ENCODE measurements at places on chromosomes 12 and 14.

GRCh38 chr12:57734591-57734990 is 4.0 kb downstream of the AGAP2 start:
- no peak for DNase-seq

- no peak for DNase-seq
These were observed 186.5 kb downstream of the KCNA5 start for GRCh38 chr12:5230156-5230555.

GRCh38 chr14:33039311-33039710 is 100.6 kb downstream of the NPAS3 start:
- no peak for DNase-seq

DNA sequence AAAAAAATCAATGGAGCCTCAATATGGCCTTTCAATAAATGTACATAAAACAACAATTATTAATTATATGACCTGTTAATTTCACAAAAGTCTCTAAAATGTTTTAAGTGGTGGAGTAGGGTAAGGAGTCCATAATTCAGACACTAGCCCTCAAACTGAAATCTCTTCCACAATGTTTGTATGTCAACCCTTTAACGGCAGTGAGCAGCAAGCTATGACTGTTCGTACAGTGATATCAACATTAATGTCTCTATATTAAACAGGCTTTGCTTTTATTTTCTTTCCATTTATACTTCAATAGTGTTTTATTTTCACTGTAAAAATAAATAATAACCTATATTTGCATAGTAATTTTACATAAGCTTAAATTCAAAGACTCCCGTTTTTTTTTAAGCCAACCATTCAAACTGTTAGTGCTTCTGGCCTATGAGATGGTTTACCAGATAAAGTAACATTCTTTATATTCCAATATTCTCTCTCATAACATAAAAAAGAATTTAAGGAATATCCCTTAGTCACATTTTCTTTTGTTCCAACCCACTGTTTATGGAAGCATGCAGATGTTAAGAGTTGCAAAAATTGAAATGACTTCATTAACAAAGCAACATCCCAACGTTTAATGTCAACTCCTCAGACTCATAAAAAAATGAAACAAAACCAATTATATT is 2.3 kb downstream of the CDK17 start:
- no peak for DNase-seq

DNA sequence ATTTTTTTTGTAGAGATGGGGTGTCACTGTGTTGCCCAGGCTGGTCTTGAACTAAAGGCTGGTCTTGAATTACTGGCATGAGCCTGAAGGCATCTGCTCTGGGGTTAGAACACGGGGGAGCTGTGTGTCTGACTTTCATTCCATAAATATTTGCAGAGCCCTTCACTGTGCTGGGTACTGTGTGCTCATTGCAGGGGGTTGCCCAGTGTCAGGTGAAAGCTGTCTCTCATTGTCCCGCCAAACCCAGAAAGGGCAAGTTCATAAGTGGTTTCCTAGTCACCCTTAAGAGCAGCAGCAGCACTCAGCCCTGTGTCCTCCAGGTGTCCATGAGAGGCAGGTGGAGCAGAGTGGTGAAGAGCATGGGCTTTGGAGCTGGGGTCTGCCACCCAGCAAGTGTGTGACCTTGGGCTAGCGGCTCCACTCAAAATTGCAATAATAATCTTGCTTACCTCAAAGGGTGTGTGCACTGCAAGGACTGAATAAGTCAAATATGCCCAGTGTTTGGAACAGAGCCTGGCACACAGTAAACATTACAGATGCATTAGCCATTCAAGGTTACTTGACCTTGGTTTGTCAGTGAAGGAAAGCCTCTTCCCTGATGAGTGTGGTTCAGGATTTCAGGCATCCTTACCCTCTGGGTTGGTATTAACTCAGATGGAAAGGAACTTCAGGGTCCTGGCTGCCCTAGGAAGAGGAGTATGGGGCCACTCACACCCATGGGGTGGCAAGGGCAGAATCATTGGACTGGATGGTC is 4.4 kb upstream of the SMIM41 start:
- DNase-seq: no peak

GRCh38 chr12:58184212-58184611 is 242.8 kb downstream of the ATP23 start:
- no peak for DNase-seq

DNA sequence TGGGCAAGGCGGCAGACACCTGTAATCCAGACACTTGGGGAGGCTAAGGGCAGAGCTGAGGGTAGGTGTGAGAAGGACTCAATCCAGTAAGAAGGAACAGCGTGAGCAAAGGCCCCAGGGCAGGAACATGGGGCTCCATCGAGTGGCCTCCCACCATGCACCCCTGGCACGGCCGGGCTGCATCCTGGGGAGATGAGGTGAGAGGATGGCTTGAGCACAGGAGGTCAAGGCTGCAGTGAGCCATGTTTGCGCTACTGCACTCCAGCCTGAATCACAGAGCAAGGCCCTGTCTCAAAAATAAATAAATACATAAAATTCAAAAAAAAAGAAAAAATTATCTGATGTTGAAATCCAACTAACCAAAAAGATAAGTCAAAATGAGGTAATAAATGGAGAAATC is 58.5 kb downstream of the ARL6IP4 start:
- no peak for DNase-seq

DNA sequence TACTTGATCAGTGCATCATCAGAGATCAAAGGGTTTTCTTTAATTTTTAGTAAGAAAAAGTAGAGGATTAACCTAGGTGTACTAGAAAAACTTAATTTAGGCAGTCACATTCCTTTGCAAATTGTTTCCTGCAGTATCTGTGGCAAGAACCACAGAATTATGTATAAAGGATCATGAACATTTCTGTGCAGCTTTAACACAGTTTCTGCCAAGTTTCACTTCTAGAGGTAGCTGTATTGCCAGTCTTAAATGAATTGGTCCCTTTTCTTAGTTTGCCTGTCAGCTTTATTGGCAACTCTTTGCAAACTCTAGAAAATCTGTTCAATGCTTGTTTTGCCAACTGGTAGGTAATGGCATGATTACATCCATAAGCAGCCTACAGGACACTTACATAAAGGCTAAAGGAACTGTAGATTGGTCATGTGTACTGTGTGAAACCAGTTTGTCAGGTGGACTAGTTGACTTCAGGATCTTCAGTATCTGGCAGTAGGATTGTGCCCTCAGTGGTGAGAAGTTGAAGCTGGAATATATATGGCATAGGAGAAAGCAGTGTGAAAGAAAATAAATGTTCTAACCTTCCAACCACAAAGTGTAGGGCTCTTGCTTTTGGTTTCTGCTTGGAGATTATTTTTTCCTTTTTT is 75.9 kb downstream of the TTLL5 start:
- DNase-seq: no peak

DNA sequence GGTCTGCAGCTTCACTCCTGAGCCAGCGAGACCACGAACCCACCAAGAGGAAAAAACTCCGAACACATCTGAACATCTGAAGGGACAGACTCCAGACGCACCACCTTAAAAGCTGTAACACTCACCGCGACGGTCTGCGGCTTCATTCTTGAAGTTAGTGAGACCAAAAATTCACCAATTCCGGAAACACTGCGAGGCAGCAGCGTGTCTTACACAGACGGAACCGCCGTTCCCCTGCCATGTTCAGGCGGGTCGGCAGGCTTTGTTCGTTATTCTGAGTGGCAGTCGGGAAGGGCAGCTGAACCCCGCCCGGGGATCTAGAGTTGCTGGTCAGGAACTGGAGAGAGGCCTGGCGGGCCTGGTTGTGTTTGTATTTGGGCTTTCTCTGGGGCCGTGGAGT is 20.3 kb upstream of the LPCAT3 start:
- DNase-seq: no peak

DNA sequence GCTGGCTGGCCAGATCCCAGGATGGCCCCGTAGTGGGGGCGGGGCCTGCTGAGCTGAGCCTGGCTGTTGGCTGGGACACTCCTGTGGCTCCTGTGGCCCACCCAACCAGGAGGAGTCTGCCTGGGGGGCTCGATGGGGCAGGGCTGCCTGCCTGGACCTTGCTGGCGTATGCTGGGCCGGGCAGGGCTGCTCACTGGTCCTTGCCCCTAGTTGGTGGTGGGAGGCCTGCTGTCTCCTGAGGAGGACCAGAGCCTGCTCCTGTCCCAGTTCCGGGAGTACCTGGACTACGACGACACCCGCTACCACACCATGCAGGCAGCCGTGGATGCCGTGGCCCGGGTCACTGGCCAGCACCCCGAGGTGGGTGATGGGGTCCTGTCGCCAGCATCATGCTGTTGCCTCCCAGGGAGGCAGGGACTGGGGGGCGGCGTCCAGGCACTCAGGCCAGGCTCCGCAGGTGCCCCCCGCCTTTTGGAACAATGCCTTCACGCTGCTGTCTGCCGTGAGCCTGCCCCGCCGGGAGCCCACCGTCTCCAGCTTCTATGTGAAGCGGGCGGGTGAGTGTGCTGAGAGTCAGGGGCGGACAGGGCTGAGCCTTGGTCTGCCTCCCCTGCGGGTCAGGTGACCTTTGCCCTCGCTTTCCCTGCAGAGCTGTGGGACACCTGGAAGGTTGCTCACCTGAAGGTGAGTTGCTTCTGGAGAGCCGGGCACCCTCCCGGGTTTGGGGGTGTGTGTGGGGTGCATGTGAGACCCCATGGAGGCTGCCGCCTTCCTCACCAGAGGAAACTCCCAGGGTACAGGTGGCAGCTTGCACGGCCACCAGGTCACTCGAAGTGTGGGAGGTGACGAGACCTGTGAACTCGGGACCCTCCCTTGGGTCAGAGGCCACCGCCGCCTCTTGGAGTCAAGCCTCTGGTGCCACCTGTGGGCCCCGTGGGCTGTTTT is 3.4 kb downstream of the NOC4L start:
- DNase-seq: no peak

DNA sequence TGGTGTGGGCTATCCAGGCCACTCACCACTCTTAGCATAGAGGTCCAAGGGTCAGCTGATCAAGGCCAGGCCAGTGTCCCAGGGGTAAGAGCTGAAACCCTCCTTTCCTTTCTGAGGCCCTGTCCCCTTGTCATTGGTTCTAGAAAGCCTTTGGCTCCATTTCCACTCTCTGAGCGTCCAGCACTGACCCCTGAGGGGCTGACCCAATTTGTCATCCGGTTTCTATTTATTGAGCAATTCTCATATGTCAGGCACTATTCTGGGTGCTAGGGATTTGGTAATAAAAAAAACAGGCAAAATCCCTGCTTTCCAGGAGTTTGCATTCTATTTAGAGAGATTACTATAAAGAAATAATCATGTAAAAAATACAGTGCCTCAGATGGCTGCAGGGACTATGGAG is 3.4 kb downstream of the KRT77 start:
- DNase-seq: no peak

GRCh38 chr12:109946505-109946904 is 46.4 kb downstream of the TCHP start:
- no peak for DNase-seq

DNA sequence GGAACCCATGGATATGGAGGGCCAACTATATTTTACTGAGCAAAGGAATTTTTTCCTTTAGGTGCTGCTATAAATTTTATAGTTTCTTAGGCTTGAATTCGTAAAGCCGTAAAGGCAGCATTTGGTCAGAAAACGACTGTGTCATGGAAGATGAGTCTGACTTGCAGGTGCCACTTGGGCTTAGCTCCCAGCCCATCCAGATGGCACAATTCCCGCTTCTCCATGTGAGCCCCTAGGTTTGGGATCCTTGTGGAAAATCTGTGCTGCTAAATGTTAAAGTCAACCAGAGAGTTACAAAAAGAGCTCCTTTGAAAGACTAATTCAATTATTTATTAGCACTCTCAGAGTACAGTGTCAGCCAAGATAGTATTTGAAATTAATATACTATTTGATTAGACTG is 120.1 kb upstream of the NPAS3 start:
- no peak for DNase-seq

GRCh38 chr12:104994336-104994735 is 8.2 kb downstream of the NOPCHAP1 start:
- DNase-seq: no peak

- no peak for DNase-seq
These were observed 67.3 kb downstream of the GSC start for GRCh38 chr14:94702629-94703028.

DNA sequence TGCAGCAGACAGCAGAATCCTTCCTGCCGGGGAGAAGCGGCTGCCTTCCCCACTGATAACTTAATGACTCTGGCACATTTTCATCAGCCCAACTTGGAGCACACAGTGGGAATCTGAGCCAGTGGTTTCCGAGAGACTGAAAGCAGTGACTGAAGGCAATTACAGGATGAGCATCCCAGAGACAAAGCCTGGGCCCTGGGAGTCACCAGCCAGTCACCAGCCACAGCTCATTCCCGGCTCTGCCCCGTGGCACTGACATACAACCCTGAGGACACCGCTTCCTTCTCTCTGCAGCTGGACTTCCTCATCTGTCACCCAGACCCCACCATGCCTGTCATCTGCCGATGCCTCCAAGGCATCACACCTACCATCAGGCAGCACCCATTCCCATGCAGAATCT is 192.3 kb downstream of the DPF3 start:
- DNase-seq: no peak

DNA sequence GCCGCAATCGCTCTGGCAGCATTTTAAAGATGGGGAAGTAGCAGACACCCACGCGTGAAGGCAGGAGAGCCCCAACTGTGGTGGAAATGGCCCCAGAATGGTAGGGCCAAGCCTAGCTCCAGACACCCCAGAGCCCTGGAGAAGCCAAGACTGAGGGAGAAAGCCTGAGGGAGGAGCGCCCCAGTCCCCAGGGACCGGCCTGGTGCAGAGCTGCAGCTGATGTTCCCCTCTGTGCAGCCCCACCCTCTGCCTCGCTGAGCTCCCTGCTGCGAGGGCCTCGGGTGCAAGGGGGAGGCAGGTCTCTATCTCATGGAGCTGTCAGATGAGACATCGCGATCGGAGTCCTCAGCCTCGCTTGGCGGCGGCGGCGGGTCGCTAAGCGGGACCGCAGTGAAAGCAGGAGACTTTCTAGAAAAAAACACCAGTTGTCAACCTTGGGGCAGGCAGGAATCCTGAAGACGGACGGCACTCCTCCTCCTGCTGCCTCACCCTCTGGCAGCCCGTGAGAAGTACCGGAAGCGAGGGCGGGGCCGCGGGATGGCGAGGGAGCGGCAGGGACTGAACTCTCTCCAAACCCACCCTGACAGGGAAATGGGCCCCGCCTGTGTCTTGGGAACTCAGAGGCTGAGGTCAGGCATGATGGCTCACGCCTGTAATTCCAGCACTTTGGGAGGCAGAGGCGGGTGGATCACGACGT is 6.0 kb downstream of the GAPDH start:
- DNase-seq: no peak

DNA sequence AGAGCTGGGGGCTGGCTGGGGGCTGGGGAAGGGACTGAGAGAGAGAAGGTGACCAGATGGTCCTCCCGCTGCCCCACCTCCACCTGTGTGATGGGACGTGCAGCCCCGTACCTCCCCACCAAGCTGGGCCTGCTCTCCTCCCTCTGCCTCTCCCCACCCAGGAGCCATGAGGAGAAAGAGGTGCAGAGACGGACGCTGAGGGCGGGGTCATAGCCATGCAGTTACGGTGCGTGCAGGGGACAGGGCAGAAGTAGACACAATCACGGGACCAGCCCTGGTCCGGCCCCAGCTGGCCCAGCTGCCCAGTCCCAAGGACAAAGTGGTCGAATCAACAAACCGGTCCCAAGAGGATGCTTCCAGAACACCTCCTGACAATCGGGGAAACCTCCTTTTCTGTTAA is 33.2 kb downstream of the RFLNA start:
- no peak for DNase-seq

All from stimulated activated CD8-positive, alpha-beta memory T cell treated with anti-CD3 and anti-CD28 coated beads, Interleukin-2, amount 100 ng/mL, for 1 hour (primary cell).